Left cardiac atrium (tissue), 4 donors: ENCODE measurements at places on chromosomes 5 and 9. TPM values are rescaled to one million over a fixed set of nuclear protein-coding genes. Genes with fewer than 3 reads are reported as not detected.

PCDHB14 gene
- total RNA-seq: 3.9 TPM

- peak; percentile 91 for DNase-seq
Measured at GRCh38 chr9:127862075-127863011, 7.9 kb upstream of the ENG start.

GRCh38 chr9:90702441-90702955 is 59.9 kb upstream of the DIRAS2 start:
- no peak for DNase-seq

GRCh38 chr9:137630679-137631078 is 11.9 kb downstream of the EHMT1 start:
- DNase-seq: no peak

- DNase-seq: no peak
Measured at GRCh38 chr9:95715868-95716435, 159.5 kb upstream of the ERCC6L2 start.
